ENCODE measurements at places on chromosomes 4 and X. TPM values are rescaled to one million over a fixed set of nuclear protein-coding genes. Genes with fewer than 3 reads are reported as not detected.

The SLC39A8 gene
- total RNA-seq: 5.1 TPM

- no peak for DNase-seq
These were observed 77.3 kb downstream of the CHRNA9 start for GRCh38 chr4:40412388-40412787.

DNA sequence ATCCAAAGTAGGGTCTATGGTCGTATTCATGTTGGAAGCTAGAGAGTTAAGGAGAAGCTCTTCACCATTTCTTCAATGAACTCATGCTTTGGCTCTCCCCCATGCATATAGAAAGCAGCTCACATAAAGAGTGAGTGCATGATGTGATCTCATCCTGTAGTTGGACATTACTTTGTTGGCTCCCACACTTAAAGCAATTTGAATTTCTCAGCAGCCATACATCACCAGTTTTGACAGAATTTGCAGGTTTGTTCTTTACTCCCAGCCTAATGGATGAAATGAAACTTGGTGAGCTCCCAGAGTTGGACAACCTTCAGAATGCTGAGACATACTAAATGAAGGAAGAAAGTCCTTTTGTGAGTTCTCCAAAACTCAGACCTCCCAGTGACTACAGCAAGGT, 613.5 kb downstream of the IQCM start:
- DNase-seq: no peak

DNA sequence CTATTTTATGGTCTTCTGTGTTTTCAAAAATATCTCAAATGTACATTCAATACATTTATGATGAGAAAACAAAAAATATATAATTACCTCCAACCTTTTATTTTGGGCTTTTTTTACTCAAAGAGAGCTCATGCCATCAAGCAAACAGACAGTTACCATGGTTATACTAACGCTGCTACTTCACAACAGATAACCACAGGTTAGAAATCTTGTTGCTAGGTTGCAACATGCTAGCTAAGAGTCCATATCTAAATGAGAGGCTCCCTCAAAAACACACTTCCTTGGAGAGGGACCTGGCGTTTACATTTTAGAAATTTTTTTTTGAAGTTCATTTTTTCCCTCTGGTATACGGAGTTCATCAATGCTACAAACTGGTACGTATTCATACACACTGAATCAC, 44.3 kb downstream of the TBC1D9 start:
- DNase-seq: no peak

- no peak for DNase-seq
These were observed 2.9 kb upstream of the NSD2 start for GRCh38 chr4:1868293-1868692.

DNA sequence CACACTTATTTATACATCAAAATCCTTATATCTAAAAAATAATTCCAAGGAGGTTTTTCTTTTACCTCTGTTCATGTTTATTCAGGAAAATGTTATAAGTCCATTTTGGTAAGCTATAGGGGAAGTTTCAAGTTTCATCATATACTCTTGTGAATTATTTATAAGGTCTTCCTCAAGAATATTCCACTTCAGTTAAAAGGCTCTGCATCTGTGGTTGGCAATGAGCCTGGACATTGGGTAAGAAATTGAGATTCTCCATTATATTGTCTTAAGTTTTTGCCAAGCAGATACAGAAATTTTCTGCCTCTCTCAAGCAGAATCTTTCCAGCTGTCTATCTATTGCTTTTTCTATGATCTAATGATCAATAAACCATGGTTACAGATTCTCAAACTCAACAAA, 641.9 kb downstream of the NLGN4X start:
- DNase-seq: no peak

DNA sequence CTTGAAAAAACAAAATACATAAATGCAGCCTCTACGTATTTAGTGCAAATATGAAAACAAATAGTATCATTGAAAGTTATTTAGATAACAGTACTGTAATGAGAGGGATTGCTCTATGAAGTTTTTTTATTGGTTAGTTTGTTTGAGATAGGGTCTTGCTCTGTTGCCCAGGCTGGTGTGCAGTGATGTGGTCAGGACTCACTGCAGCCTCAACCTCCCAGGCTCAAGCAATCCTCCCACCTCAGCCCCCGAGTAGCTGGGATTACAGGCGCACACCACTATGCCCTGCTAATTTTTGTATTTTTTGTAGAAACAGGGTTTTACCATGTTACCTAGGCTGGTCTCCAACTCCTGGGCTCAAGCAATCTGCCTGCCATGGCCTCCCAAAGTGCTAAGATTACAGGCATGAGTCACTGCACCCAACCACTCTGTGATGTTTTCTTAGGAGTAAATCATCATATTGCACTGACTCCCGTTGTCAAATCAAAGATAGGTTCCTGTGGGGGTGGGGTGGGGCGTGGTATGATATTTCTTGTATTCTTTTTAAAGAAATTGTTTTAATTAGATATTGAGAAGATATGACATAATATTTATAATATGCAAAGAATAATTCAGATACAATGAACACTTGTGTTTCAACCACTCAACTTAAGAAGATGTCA, 75.8 kb downstream of the ATG4A start:
- DNase-seq: no peak

DNA sequence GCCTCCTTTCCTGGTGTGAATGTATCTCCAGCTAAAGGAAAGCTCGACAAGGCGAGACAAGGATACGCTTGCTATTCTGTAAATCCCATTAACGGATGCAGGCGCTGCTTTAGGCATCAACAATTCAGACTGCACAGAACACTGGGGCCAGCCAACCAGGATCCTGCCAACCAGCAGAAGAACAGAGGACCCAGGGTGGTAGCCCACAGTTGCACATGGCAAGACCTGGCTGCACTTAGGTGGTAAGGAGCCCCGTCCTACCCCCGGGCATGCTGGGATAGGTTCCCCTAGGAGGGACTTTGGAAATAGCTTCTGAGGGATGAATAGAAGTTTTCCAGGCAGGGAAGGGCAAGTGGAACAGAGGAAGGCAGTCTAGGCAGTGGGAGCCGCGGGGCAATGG, 20.7 kb downstream of the PSAPL1 start:
- no peak for DNase-seq

DNA sequence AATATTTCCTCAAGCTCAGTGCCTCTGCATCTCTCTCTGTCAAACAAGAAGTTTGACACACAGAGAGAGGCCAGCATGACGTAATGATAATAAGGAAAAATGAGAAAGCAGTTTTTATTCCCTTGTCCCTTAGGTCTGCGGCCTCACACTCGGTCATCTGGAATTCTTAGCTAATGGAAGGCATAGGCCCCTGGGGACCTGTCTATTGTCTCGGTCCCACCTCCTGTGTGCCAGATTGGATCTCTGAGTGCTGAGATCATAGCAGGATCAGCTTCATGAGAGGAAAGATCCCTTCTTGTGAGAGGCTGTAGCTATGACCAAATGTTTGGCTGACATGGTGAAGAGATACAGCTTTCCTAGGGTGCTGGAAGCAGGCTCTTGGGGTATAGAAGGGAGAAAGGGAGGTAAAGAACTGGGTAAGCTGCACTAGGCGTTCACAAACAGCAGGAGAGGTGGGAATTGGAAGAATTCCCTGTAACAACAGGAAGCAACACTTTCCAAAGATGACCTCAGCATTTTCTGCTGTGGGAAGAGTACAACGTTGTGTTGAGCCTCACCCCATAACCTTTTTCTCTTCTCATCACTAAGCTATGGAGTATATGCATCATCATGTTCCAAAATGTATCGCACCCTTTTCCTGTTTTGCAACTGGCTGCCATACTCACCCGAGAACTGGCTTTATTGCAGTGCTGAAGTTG, 20.2 kb downstream of the TMEM31 start:
- DNase-seq: no peak
